Endothelial cell of umbilical vein (primary cell): ENCODE measurements at places on chromosomes 12 and 14. TPM values are rescaled to one million over a fixed set of nuclear protein-coding genes. Genes with fewer than 3 reads are reported as not detected.

Gene SLC25A47
- total RNA-seq: not detected in 2 replicates

Gene DPF3
- 3.5 and 8.1 TPM in 2 replicates for total RNA-seq

GRCh38 chr12:120101617-120102016, 14.9 kb downstream of the RAB35 start:
- DNase-seq: no peak

DNA sequence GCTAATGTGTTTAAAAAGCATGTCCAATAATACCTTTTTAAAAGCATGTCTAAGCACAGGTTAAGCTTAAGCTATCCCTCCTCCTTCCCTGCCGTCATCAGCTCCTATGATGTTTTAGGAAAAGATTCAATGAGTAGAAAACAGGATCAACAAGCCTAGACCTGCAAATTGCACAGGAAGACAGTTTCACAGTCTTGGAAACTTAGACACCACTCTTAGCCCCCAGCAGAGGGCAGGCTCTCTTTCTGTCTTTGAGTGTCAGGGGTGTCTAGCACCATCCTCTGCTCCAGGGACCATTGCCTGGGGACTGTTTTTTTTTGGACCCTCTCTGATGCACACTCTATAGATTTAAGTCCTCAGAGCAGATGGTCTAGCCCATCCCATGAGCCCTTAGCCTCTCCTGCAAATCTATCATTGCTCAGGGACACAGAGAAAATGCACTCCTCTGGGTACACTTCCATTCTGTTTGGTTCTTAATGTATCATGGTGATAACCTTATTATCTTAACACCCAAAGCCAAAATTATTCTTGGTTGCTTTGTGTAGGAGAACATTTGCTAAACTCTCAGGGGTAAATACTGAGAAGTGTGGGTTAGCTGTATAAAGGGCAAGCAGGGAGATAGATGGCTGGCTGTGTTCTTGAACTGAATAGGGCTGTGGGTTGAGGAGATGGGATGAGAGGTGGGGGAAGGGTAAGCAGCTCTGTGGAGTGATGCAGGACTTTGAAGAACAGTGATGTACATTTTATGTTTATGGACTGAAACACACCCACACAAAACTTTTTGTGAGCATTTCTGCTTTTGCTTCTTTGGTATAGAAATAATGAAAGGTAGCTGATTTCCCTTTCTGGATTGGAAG, 259.9 kb upstream of the DDHD1 start:
- DNase-seq: peak; percentile 26

Gene TAS2R14
- total RNA-seq: 3.0 and 4.2 TPM in 2 replicates

- DNase-seq: peak; percentile 64
Measured at GRCh38 chr12:57694459-57695019, 607 bp downstream of the OS9 start.

Gene MIP
- not detected in 2 replicates for total RNA-seq

GRCh38 chr12:103085541-103085940, 128.1 kb downstream of the ASCL1 start:
- no peak for DNase-seq

- no peak for DNase-seq
Measured at GRCh38 chr14:34172173-34172451, 221.2 kb upstream of the EGLN3 start.

DNA sequence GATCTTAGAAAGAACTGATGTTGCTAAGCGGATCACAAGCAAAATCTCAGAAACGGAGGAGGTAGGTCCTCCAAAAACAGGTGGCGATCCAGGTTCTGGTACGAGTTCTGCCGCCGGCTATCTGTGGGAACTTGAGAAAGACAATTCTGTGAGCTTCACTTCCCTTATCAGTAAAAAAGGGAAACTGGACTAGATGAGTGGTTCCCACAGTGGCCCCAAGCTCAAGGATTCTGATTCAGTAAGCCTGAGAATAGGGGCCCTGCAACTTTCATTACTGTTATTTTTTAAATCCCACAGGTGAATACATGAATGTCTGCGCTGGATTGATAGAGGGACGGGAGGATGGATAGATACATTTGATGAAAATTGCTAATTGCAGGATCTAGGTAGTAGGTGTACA, 160.2 kb downstream of the PPM1H start:
- no peak for DNase-seq

GRCh38 chr12:8077207-8077606, 4.9 kb upstream of the NECAP1 start:
- peak; percentile 74 for DNase-seq

DNA sequence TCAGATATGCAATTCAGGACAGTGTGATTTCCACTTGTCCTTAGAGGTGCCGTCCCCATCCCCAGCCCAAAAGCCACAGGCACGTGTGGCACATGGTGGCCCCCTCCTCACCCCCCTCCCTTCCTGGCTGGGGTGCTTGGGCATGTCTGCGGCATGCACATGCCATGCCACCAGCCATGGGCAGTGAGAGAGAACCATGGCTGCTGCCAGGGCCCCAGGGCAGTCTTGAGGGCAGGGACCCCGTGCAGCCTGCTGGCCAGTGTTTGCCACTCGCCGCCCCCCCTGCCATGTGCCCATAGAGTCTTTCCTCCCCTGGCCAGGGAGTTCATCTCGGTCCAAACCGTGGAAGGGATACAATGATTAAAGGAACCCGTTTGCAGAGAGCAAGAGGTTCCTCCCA, 41.5 kb downstream of the TNFAIP2 start:
- no peak for DNase-seq

DNA sequence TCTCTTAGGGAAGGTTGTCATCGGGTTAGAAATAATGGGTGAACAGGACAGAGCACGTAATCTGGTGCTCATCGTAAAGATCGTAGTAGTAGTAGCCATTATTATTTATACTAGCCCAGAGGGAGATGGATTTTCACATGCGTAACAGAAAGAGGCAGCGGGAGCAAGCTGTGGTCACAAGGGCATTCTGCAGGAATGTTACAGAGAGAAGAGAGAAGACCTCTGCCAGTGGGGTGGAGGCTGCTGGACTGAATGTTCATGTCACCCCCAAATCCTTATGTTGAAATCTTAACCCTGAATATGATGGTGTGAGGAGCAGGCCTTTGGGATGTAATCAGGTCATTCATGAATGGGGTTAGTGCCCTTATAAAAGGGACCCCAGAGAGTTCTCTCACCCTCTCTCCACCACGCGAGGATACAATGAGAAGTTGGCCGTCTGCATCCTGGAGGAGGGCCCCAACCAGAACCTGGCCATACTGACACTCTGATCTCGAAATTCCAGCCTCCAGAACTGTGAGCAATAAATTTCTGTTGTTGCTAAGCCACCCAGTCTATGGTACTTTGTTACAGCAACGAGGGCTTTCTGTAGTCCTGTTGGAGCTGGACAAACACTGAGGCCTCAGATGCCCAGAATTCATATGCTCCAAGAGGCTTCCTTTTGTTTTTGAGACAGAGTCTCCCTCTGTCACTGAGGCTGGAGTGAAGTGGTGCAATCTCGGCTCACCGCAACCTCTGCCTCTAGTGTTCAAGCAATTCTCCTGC, 131.2 kb upstream of the MED13L start:
- no peak for DNase-seq

Gene ARHGAP9
- 0.38 TPM in 1 of 2 replicates, not detected in the other for total RNA-seq

Gene LRRC10
- total RNA-seq: not detected in 2 replicates

DNA sequence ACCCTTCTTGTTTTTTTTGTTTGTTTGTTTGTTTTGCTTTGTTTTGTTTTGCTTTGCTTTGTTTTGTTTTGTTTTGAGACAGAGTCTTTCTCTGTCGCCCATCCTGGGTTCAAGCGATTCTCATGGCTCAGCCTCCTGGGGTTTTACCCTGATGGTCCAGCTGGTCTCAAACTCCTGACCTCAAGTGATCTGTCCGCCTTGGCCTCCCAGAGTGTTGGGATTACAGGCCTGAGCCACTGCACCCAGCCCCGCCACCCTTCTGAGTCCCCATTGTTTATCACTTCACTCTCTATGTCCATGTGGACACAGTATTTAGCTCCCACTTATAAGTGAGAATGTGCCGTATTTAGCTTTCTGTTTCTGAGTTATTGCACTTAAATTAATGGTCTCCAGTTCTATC, 36.9 kb upstream of the BICD1 start:
- DNase-seq: no peak

Gene TAS2R9
- not detected in 2 replicates for total RNA-seq

DNA sequence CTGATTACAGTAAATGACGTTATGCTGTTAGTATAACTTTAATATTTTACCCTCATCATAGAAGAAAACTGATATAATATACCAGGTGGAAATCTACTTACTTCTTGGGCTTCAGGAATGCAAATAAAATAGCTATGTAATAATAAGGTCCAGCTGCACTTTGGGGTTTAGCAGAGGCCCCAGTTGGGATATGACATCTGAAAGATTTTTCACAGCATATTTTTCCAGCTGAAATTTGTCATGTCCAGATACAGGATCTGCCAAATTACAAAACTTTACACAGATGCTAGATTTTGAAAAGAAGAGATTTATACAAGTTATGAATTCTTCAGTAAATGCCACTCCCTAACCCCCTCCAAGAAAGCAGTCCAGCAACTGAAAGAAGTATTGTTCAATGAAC, 29.2 kb upstream of the DCN start:
- DNase-seq: no peak

DNA sequence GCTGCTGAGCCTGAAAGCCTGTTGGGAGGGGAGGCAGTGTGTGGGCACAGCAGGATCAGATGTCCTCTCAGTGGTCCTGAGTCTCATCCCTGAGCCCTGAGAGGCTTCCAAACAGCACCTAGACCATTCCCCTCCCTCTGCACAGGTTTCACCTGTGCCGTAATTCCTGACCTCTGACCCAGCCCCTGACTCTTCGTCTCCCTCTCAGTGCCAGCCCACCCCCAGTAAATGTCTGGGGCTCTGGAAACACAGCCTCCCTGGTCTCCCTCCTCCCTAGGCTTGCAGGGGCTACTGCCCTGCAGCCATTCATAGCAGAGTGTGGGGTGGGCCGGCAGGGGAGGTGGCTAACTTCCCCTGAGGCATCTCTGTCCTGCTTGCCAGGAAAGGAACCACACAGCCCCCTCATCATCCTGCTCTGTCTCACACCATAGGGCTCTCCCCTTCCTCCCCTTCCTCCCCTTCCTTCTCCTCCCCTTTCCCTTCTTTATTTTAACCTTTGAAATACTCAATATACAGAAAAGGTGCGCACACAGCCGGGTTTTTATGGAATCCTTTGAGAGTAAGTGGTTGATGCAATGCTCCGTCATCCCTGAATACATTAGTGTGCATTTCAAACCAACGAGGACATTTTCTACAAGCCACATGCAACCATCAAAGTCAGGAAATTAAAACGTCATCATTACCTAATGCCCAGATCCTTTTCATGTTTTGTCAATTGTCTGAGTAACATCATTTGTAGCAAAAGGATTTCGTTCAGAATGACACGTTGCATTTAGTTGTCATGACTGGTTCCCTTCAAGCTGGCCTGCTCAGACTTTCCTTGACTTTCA, 67.0 kb downstream of the PRMT8 start:
- no peak for DNase-seq

DNA sequence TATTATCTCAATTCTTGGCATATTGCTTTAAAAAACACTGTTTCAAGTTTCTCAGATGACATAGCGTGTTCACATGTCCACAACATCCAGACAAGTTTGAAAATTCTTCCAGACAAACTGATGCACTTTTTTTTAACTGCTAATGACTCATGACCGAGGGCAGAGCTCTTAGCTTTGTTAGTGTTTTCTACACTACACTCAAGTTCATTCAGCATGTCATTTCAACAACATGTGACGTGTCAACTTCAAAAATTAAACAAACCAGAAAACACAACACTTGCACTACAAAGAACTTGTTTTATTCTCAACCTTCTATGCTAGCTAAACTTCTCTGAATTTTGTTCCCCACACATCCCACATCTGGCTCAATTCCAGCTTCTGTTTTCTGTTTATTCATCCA, 1186.3 kb upstream of the FLRT2 start:
- peak; percentile 92 for DNase-seq

- no peak for DNase-seq
Measured at GRCh38 chr14:58479975-58480374, 52.5 kb downstream of the KIAA0586 start.

GRCh38 chr12:11725686-11726085, 76.2 kb downstream of the ETV6 start:
- DNase-seq: no peak

Gene TBX3
- 1.1 and 2.0 TPM in 2 replicates for total RNA-seq

DNA sequence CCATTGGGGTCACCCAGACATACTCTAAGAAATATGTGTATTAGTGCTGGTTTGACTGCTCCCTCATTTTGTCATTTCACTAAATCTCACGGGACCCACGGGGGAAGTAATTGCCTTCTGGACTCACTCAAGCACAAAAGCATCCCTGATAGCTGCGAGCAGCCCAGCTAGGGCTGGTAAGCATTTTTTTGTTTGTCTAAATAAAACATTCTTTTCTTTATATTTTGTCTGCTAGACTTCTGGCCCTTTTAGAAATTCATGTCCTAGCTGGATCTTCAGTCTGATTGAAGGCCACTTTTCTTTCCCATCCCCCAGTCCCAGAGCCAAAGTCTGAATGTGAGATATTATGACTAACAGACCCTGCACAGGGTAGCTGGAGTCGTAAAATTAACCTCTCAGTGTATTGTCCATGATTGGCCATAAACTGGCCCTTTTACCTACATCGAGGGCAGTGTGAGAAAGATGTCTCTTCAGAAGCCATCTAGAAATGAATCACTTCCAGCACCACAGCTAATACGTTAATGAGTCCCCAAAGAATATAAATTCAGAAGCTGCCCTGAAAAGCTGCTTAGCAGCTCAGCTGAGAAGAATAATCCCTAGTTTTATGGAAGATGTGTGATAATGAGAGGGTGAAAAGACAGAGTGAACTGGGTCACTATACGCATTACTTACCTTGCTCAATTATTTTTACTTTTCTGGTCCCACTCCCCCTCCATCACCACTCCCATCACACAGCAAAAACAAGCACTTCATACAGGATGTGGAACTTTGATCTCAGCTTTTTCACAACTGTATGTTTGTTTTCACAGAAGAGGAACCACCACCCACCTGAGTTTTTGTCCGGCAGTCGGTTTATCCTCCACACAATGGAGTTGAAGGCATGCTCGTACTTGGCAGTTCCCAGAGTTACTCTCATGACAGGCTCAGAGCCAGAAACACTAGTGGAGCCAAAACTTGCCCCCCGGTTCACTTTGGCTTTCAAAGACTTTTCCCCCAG, 55.6 kb upstream of the GTF2A1 start:
- no peak for DNase-seq

DNA sequence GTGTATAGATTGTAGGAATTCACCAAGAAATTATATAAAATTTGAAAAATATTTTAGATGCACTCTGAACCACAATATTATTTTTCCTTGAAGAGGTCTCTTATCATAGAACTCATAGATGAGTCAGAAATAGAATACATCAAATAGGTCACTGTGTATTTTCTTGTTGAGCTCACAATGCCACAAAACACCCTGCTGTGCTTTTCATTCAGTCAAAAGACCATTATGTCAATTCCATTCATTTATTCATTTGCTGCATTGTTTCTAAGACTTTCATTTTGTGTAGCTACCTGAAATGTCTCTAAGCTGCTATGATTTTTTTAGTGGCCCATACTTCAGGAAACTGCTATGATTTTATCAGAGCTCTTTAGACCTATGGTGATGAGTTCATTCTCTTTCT, 231.9 kb upstream of the AVPR1A start:
- DNase-seq: no peak
